Activated B cell treated with CpG ODN at 0.5 μM for 24 hours (primary cell): ENCODE measurements at places on chromosomes 16 and 17.

GRCh38 chr17:45160447-45161287 lies 1.0 kb upstream of the HEXIM2 start:
- peaks cover 48% of the 10 kb centered on the region for H3K4me1 ChIP-seq
- no peaks in the 10 kb centered on the region for H3K27me3 ChIP-seq
- peak overlapping the region; percentile 99 for H3K4me3 ChIP-seq
- DNase-seq: peak; percentile 72
- H3K36me3 ChIP-seq: peaks cover 29% of the 10 kb centered on the region
- H3K27ac ChIP-seq: peak overlapping the region; percentile 99

DNA sequence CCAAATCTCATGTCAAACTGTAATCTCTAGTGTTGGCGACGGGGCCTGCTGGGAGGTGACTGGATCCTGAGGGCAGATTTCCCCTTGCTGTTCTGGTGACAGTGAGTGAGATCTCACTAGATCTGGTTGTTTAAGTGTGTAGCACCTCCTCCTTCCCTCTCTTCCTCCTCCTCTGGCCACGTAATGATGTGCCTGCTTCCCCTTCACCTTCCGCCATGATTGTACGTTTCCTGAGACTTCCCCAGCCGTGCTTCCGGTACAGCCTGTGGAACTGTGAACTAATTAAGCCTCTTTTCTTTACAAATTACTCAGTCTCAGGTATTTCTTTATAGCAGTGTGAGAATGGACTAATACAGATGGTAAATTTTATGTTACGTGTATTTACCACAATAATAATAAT lies 49.2 kb downstream of the METTL16 start:
- DNase-seq: no peak
- no peak overlapping the region for H3K4me3 ChIP-seq
- H3K27me3 ChIP-seq: no peaks in the 10 kb centered on the region
- H3K27ac ChIP-seq: no peak overlapping the region
- peaks cover 72% of the 10 kb centered on the region for H3K36me3 ChIP-seq

DNA sequence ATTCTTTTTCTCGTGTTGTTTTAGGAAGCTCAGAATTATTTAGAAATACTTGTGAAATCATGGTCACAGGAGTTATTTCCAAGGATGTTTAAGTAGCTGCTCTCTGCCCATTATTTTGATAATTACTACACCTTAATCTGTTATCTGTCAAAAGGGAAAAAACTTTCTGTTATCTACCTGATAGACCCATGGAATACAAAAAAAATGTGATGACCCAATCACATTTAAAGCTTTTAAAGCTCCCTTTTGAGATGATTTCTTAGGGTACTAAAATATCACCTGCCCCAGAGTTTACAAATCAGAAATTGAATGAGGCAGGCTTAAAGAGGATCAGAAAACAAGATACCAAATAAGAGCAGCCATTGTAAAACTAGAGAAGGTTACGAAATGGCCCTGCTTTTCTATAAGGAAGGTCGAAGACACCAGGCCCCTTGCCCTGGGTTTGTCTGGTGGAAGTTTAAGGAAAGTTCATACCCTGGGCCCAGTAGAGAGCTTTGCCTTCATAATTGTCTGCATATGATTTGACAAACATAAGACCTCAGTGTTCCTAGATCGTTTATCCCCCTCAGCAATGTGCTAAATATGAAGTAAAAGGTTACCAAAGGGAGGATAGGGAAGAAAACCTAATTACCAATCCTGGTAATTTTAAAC lies 149.9 kb upstream of the TBX2 start:
- no peak for DNase-seq
- H3K27ac ChIP-seq: no peak overlapping the region
- H3K4me3 ChIP-seq: no peak overlapping the region
- H3K27me3 ChIP-seq: no peaks in the 10 kb centered on the region
- H3K36me3 ChIP-seq: no peaks in the 10 kb centered on the region

- H3K27ac ChIP-seq: no peak overlapping the region
- H3K27me3 ChIP-seq: peaks cover 4% of the 10 kb centered on the region
- no peak for DNase-seq
- no peak overlapping the region for H3K4me3 ChIP-seq
Observed at GRCh38 chr17:44780161-44780560, 21.4 kb downstream of the ADAM11 start.

GRCh38 chr16:23052908-23053580 lies 96.2 kb downstream of the USP31 start:
- no peak overlapping the region for H3K27ac ChIP-seq
- DNase-seq: no peak
- H3K36me3 ChIP-seq: no peaks in the 10 kb centered on the region
- no peak overlapping the region for H3K4me3 ChIP-seq
- peaks cover 37% of the 10 kb centered on the region for H3K27me3 ChIP-seq
- no peaks in the 10 kb centered on the region for H3K4me1 ChIP-seq

- H3K27me3 ChIP-seq: no peaks in the 10 kb centered on the region
- peaks cover 51% of the 10 kb centered on the region for H3K36me3 ChIP-seq
- H3K27ac ChIP-seq: peak overlapping the region; percentile 97
- DNase-seq: no peak
Observed at GRCh38 chr17:63696381-63696961, 3.5 kb downstream of the LIMD2 start.

- no peak overlapping the region for H3K4me3 ChIP-seq
- H3K36me3 ChIP-seq: peaks cover 17% of the 10 kb centered on the region
- no peak for DNase-seq
Observed at GRCh38 chr16:27748868-27749546, 199.1 kb downstream of the KATNIP start.

- no peak for DNase-seq
- H3K36me3 ChIP-seq: no peaks in the 10 kb centered on the region
- no peak within 1 kb of the TSS for H3K27ac ChIP-seq
- H3K4me3 ChIP-seq: no peak within 1 kb of the TSS
Observed at GRCh38 chr16:71576971-71577370, at the start of gene TAT. Gene TAT (minus strand): TSS chr16:71577092. CDS start chr16:71576415, 677 bp downstream.

- peaks cover 79% of the 10 kb centered on the region for H3K36me3 ChIP-seq
- DNase-seq: no peak
- no peaks in the 10 kb centered on the region for H3K27me3 ChIP-seq
- H3K27ac ChIP-seq: no peak overlapping the region
- H3K4me3 ChIP-seq: no peak overlapping the region
Observed at GRCh38 chr16:11060842-11061241, 116.5 kb downstream of the CLEC16A start.

DNA sequence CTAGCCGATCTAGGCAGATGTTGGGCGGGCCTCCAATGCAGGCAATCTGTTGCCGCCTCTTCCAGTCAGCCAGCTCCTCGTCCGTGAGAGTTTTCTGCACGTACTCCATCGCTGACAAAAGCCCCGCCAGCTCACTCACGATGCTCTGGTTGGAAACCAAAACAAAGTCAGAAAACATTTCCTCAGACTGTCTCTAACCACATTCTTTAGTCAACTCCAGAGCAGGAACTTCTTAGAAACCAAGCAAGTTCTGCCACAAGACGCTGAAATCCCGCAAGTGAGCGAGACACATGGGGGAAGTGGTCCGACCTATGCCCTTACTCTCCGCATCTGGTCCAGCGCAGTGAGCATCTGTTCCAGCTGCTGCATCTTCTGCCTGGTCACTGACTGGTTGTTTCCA lies 49.1 kb downstream of the STAT5A start:
- no peak for DNase-seq
- peaks cover 78% of the 10 kb centered on the region for H3K36me3 ChIP-seq
- no peak overlapping the region for H3K4me3 ChIP-seq
- H3K27me3 ChIP-seq: no peaks in the 10 kb centered on the region
- H3K4me1 ChIP-seq: peaks cover 26% of the 10 kb centered on the region

- H3K36me3 ChIP-seq: no peaks in the 10 kb centered on the region
- no peak overlapping the region for H3K4me3 ChIP-seq
- H3K27ac ChIP-seq: no peak overlapping the region
- H3K4me1 ChIP-seq: no peaks in the 10 kb centered on the region
Observed at GRCh38 chr16:57815987-57816745, 13.9 kb upstream of the KIFC3 start.

DNA sequence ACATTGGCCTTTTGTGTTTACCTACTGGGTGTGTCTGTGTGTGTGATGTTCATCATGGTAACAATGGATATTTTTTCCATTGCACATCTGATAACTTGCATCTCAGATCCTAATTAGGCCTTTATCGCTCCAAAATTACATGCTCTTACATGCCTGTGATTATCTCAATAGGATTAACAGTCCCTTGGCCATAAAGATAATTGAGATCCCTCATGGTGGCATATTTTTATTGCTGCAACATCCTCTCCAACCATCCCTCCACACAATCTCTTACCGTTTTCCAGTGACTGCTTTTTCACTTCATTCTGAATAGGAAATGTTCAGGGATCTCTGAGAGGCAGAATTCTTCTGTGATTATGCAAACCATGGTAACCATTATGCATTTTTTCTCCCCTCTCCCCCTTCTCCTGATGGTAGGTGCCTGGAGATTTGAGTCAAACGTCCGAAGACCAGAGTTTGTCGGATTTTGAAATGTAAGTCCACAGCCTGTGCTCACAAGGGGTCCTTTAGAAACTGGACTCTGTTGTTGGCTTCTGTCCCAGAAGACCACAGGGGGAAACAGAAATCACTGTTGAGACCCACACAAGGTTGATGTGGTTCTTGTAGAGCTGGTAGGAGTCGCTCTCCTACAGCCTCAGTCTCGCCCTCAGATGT lies 405.5 kb downstream of the CPPED1 start:
- no peak overlapping the region for H3K27ac ChIP-seq
- no peak overlapping the region for H3K4me3 ChIP-seq
- peaks cover 80% of the 10 kb centered on the region for H3K36me3 ChIP-seq
- no peak for DNase-seq

- no peaks in the 10 kb centered on the region for H3K4me1 ChIP-seq
- no peak for DNase-seq
- H3K4me3 ChIP-seq: no peak overlapping the region
- H3K36me3 ChIP-seq: no peaks in the 10 kb centered on the region
Observed at GRCh38 chr16:79395591-79395990, 204.9 kb downstream of the MAF start.

DNA sequence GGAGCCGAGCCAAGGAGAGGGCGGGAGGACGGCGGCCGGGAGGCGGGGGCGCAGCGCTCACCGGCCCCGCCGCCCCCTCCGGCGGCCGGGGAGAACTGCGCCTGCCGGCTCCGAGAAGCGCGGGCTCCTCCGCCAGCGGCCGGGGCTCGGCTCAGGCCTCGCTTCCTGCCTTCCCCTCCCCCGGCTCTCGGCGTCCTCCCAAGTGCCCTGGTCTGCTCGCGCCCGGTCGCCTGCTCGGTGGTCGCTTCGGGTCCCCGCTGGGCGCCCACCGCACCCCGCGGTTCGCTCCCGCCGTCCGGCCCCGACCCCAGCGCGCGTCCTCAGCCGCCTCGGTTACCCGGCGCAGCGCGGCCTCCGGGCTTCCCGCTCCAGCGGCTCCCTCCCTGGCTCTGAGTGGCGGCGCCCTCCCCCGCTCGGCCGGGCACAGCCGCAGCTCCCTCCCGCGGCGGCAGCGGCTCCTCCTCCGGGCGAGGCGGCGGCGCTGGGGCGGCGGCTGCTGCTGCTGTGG lies 313 bp downstream of the UBTF start:
- DNase-seq: no peak
- H3K27me3 ChIP-seq: no peaks in the 10 kb centered on the region
- H3K36me3 ChIP-seq: peaks cover 39% of the 10 kb centered on the region
- no peak overlapping the region for H3K27ac ChIP-seq

GRCh38 chr17:57270801-57271245 lies 14.5 kb downstream of the MSI2 start:
- no peaks in the 10 kb centered on the region for H3K27me3 ChIP-seq
- H3K36me3 ChIP-seq: peaks cover 85% of the 10 kb centered on the region
- no peak overlapping the region for H3K4me3 ChIP-seq
- DNase-seq: no peak
- no peak overlapping the region for H3K27ac ChIP-seq
- H3K4me1 ChIP-seq: peaks cover 3% of the 10 kb centered on the region

DNA sequence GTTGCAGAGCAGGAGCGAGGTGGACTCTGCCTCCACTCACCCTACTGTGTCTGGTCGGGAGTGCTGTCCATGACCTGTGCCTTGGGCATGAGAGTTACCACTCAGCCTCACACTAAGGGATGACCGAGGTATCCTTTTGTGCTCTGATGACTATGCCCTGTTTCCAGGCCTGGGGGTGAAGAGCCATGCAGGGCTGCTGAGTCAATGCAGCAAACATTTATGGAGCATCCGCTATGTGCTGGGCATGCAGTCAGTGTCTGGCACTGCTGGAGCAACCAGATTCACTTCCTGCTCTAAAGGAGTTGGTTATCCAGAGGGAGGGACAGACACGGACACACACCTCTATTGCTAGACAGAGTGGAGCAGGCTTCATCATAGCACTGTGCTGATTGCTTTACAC lies 7.6 kb upstream of the HNF1B start:
- H3K4me3 ChIP-seq: no peak overlapping the region
- H3K27me3 ChIP-seq: peaks cover 19% of the 10 kb centered on the region
- H3K36me3 ChIP-seq: peaks cover 5% of the 10 kb centered on the region
- no peak overlapping the region for H3K27ac ChIP-seq
- no peak for DNase-seq
- H3K4me1 ChIP-seq: peaks cover 6% of the 10 kb centered on the region

DNA sequence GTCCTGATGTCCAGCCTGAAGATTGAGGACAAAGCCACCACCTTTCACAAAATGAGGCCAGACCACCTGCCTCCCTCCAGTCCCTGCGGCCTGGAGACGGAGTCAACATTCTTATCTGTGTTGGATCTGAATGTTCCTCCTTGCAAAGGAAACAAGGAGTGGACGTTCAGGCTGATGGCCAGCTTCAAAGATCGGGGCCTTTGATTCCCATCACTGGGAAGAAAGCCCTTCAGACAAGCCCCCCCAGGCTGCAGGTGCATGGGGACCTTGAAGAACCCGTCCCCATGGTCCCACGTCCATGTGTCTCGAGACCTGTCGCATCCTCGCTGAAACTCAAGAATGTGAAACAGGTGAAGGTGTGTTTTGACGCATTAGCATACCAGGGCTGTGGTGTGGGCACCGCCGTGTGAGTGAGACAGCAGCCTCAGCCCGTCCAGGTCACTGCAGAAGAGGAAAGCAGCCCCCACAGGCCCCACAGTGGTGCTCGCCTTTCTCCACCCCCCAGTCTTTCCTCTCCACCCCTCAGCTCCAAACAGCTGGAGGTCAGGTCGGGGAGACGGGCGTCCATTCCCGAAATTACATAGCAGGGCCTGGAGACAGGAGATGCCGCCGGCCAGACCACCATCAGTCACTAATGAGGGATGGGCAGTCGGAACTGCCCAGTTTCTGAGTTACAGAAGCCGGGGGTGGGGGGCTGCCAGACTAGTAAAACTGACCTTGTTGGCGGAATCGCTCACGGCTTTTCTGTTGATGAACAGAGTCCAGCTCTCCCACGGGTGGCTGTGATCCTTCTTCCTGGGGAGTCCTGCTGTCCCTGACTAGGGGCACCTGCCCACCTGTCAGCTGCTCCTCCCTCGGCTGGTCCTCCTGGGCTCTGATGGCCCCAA lies 877 bp upstream of the CSNK1D start:
- no peak for DNase-seq
- H3K4me3 ChIP-seq: peak overlapping the region; percentile 32
- H3K36me3 ChIP-seq: peaks cover 34% of the 10 kb centered on the region
- H3K27ac ChIP-seq: no peak overlapping the region

GRCh38 chr17:79679631-79680317 lies 51.0 kb upstream of the ENPP7 start:
- DNase-seq: no peak
- H3K27me3 ChIP-seq: peaks cover 27% of the 10 kb centered on the region
